ENCODE measurements at places on chromosomes 12 and 14.

GRCh38 chr12:87467936-87468335, 561.3 kb downstream of the C12orf50 start:
- DNase-seq, result no peak

DNA sequence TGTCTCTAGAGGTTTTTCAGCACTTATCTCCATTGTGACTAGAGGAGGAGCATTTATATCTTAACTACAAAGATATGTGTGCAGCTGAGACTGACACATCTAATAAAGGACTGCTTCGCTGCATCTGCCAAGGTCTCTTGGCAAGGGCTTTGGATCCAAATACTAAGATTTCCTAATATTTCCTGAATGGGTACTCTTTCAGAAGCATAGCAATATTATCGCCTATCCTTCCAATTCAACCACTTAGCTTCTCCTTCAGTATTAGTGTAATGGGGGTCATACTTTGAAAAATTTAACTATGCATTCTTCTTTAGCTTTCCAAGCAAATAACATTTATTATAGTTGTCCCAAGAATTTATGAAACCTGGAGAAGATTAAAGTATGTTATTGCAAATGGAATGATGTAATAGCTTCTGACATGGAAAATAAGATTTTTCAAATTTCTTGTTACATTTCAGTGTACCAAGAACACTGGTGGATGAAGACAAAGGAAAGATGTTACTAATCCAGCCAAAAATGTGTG, 243.0 kb upstream of the PDE3A start:
- DNase-seq, result peak; percentile 50

DNA sequence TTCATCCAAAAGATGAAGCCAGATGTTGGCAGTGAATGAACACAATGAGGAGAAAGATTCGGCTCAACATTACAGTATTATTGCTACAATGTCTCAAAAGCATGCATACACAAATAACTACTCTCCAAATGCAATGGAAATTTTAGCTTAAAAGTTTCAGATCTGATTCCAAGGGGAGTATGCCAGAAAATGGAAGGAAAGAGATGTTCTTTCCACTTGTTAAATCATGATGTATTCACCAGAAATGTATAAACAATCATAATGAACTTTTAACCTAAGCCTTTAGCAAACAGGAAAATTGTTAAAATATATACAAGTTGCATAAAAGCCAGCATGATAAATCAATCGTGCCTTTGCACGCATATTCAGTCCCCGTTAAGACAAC, 62.1 kb downstream of the SH2B3 start:
- DNase-seq, result peak; percentile 96

DNA sequence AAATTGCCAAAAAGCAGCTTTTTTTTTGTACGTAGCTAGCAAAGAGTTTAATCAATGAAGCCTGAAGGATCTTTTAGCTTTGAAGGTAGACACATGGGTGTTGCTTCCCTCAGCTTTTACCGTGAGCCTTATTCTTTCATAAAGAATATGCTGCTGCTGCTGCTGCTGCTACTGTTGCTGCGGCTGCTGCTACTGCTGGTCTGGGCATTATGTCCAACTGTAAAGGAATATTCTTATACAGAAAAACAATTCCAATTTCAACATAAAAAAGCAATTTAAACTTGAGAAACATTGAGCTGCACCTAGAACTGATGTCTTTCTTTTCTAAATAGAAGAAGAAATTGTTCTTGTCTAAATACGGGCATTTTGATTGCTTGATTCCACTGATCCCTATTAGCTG, 38.9 kb upstream of the PPP1R12A start:
- no peak for DNase-seq

- DNase-seq, result peak; percentile 69
These were observed 1.8 kb upstream of the BHLHE41 start for GRCh38 chr12:26126340-26127284.
